T47D (cell line): ENCODE measurements at places on chromosomes 6 and 20.
A peak's percentile ranks its signal among the peaks of the same experiment; 100 is the strongest.

DNA sequence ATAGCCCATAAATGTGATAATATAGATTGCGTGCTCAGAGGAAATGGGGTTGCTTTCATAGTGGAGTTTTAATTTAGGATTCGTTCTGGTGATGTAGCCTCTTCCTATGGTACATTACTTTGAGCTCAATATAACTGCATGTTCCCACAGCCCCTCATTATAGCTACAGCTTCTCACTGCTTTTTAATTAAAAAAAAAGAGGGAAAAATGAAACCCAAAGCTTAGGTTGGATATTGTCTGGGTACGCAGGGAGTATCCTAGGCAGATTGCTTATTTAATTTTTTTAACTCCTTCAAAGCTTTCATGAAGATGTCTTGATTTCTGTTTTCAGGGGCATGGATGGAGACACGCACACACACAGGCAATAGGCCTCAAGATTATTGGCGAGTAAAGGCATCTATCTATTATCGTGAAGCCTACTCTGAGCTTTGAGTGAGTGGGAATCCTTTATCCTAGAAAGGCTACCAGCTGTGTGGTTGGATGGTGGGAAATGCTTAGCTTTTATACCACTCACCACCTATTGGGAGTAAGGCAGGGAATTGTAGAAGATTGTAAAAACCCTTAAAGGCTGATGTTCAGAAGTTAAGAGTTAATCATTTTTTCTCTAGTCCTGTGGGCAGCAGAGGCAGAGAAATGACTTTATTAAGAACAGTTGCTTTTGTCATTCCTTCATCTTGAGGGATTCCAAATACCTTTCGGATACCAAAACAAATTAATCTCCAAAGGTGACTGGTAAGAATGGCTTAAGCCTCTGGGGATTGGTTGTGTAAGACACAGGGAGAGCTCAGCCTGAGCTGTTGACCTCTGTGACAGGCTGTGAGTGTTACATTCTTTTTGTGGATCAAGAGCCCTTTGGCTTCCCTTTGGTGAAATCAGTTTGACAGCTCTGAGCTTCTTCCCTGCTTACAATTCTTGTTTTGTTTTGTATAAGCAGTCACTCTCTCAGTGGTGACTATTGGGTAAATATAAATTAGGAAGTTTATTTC is 33.4 kb downstream of the CTNNBL1 start:
- DNase-seq = peak; percentile 10

DNA sequence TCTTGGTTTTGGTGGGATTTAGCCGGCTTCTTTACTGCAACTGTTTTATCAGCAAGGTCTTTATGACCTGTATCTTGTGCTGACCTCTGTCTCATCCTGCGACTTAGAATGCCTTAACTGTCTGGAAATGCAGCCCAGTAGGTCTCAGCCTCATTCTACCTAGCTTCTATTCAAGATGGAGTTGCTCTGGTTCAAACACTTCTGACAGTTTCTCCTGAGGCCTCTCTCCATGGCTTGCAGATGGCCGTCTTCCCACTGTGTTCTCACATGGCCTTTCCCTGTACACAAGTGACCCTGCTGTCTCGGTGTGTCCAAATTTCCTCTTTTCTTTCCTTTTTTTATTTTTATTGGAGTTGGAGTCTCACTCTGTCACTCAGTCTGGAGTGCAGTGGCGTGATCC is 4.2 kb upstream of the CCM2L start:
- DNase-seq = no peak

DNA sequence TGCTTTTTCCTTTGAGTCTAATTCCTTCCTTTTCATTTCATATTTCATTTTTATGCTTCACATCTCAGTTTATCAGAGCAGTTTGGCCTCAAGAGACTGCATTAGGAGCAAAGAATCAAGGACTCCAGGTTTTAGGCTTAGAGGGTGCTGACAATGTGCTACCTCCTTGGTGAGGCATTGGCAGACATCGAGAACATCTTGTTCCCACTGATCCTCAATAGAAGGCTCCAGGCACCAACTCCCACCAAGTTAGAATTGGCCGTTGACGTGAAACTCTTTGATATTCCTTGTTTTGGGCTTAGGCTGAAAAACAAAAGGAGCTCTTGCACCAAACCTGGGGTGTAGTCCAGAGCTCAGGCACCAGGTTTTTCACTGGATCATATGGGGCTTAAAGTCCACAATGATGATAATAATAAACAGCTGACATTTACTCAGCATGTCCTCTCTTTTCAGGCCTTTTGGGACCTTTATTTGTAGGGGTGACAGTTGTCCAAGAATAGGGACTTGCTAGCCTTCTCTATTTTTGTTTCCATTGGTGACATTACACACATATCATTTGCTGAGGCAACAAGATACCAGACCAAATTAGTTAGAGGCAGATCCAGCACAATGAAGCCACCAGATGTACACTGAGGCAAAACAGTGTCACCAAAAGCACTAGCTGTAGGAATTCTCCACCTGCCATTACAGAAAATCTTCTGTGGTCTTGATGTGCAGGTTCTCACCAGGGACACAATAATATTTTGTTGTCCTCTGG is 81.0 kb upstream of the ENPP5 start:
- DNase-seq = no peak

- no peak for DNase-seq
Observed at GRCh38 chr6:71588490-71588889, 297.9 kb upstream of the RIMS1 start.

DNA sequence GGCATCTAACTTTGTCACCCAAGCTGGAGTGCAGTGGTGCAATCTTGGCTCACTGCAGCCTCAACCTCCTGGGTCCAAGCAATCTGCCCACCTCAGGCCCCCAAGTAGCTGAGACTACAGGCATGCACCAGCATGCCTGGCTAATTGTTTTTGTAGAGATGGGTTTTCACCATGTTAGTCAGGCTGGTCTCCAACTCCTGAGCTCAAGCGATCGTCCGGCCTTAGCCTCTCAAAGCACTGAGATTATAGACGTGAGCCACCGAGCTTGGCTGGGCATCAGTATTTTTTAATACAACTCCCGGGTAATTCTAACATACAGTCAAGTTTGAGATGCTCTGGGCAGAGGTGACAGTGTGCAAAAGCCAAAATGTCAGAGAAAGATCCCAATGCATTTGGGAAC is 73.5 kb downstream of the NFATC2 start:
- no peak for DNase-seq

DNA sequence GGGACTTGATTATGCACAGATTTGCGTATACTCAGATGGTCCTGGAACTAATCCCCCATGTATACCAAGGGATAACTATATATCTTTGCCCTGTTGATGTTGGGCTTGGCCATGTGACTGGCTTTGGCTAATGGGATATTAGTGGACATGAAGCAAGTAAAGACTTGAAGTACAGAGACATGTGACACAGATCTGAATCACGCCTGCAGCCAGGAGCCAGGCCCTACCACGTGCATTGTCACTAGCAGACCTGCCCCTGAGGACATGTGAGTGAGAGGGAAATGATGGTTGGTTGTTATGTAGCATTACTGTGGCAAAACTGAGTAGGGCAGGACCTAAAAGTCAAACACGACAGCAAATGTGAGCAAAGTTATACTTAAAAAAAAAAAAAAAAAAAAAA is 155.7 kb downstream of the AKAP7 start:
- no peak for DNase-seq

DNA sequence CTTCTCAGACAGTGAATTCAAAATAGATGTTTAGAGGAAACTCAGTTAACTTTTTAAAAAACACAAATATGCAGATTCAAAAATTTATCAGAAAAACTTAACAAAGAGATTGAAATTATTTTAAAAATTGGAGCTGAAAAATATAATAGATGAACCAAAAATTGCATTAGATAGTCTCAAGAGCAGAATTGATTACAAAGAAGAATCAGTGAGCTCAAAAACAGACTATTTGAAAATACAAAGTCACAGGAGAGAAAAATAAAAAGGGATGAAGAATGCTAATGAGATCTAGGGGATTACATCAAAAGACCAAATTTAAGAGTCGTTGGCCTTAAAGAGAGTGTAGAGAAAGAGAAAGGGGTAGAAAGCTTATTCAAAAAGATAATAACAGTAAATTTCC is 700.5 kb downstream of the COL12A1 start:
- DNase-seq = no peak

DNA sequence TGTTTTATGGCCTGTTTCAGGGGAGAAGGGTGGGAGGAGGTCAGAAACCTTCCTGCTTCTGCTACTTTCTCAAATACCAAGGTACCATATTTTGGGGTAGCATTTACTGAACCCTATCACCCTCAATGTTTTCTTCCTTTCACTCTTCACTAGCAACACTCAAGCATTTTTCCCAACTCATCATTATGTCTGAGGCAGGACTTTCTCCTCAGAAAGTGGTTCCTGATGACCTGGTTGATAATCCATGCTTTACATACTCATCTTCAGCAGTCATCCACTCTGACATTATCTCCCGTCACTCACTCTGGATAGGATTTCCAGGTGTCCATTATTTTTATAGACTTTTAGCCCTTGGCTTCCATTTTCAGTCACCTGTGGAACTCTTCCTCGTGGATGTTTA is 21.1 kb downstream of the ZNF292 start:
- DNase-seq = no peak

DNA sequence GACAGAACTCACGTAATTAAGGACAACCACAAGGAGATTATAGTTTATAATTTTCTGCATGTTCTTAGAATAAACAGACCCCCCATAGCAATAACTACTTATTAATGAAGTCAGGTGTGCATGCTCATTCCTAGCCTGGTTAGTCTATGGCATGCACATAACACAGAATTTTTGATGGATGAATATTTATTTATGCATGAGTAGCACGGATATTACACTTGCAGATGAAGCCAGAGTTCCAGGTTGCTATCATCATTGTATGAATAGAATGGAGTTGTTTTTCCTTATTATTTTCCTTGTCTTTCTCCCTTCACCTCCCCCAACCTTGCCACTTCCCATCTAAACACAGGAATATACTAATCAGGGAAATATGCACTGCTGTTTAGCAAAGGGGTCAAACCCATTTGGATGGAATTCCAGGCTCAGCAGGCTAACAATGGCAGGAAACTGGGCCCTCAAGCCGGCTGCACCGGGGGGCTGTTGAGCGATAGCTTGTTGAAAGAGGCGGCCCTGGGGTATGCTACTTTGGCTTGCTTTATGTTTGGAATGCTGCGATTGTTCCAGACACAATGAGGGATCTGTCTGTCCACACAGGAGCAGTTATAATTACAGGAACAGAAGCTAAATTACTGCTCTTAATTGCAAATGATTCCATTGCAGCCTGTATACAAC is 112.6 kb downstream of the TMEM170B start:
- no peak for DNase-seq
